Activated naive CD4-positive, alpha-beta T cell treated with anti-CD3 and anti-CD28 coated beads for 36 hours (primary cell): ENCODE measurements at places on chromosomes 11 and 22. TPM values are rescaled to one million over a fixed set of nuclear protein-coding genes. Genes with fewer than 3 reads are reported as not detected.

Gene KCNQ1OT1
- total RNA-seq: 0.20 TPM

Gene BIRC3
- total RNA-seq: 105 TPM

Gene SLC22A25
- total RNA-seq: not detected

Gene RIMBP3C
- 0.44 TPM for total RNA-seq

Gene OR8G1
- not detected for total RNA-seq
